NCI-H226 (cell line): ENCODE measurements at places on chromosomes 13 and 19.

GRCh38 chr13:83332751-83333150, 549.5 kb downstream of the SLITRK1 start:
- DNase-seq: no peak

DNA sequence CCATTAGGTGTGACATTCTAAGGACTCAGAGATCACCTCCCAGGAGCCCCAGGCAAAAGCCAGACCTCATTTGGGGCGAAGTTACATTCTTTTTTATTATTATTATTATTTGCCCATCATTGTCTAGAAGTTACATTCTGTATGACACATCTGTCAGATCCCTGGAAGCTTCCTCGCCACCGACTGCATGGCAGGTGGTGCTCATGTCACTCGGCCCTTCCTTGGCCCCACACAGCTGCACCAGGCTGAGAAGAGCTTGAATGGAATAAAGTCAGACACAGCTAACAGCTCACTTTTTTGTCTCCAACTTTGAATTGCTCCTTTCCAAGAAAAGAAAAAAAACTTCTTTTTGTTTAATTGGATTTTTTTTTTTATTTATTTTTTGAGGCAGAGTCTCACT, 41.4 kb upstream of the LDLR start:
- DNase-seq: no peak

DNA sequence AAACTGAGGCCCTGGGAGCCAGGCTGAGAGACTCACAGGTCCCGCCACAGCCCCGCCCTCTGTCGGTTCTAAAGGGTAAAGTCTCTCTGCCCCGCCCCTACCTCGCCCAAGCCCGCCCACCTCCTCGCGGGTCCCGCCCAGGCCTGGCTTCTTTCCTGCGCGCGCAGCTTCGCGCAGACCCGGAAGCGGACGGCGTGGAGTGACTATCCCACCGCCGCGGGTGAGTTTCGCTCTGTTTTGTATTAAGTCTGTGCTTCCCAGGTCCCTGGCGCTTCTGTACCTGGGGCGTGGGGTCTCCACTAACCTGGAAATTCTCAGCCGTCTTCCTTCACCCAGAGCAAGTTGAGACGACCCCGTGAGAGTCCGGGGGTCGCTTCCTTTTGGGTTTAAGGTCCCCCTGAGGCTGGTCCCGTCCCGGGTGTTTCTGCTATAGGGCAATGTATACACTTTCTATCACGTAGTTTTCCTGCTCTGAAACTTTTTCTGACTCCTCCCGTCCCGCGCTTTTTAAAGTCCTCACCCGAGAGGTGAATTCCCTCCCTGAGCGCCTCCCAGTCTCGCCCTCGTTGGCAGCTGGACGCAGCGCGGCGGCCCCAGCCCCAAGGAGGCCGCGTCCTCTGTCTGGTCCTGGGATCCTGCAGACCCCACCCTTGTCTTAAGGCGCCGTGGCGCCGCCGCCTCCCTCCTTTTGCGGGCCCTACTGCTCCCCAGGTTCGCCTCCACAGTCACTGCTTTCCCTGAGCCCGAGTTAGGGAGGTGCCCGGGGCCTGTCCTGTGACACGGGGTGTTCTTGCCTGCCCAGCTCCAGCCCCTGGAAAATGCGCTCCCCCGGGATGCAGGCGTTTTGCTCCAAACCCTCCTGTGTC, at the start of gene ZNF765:
Gene ZNF765, plus strand, starts transcription at position 176 of the 866 bp plus-strand sequence. CDS start 2,867 bp downstream, outside the sequence.
- peak; percentile 81 for DNase-seq

DNA sequence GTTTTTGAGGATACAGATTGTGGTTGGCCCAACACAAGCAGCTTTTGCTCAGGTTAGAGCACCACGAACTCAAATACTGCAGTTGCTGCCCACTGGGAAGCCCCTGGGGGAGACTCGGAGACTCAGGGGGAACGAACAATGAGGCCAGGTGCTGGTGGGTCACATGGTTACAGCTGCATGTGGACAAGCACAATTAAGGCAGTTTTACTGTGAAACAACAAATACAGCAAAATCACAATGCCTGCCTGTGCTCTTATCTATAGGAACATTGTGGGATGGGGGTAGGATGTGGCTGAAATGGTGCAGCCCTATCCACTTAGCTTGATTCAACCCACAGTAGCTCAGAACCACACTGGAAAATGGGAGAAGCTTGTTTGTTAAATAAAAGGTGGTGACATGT, 119.7 kb upstream of the SPATA13 start:
- no peak for DNase-seq

DNA sequence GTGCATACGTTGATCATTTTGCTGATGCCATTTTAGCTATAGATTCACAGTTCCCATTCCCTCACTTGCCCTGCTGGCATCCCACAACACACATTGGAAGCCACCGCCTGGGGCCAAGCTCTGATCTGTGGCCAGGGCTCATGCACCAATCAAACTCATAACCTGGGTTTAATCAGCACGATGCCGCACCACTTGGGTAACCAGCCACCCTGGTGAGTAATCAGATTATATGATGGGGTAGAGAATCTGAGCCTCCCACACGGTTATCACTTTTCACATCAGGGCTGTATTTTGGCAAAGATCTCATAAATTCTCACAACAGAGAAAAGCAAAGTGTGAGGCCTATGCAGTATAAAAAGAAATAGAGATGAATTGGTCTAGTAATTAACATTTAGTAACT, 66.0 kb upstream of the TNFRSF19 start:
- DNase-seq: peak; percentile 76

- DNase-seq: no peak
Measured at GRCh38 chr13:88761145-88761544, 1090.0 kb downstream of the SLITRK5 start.

GRCh38 chr19:55161571-55162322, 4.2 kb upstream of the TNNI3 start:
- no peak for DNase-seq

DNA sequence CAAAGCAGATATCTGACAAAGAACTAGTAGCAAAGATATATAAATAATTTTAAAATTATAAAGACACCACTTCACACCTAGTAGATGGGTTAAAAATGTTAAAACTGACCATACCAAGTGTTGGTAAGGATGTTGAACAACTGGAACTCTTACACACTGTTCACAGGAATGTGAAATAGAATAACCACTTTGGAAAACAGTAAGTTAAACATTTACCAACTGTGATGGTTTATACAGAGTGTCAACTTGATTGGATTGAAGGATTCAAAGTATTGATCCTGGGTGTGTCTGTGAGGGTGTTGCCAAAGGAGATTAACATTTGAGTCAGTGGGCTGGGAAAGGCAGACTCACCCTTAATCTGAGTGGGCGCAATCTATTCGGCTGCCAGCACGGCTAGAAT, 19.2 kb downstream of the UTP14C start:
- no peak for DNase-seq

GRCh38 chr13:40311356-40312101, 354.9 kb downstream of the FOXO1 start:
- DNase-seq: no peak

- DNase-seq: no peak
Measured at GRCh38 chr19:54042989-54043388, 20.7 kb downstream of the VSTM1 start.

DNA sequence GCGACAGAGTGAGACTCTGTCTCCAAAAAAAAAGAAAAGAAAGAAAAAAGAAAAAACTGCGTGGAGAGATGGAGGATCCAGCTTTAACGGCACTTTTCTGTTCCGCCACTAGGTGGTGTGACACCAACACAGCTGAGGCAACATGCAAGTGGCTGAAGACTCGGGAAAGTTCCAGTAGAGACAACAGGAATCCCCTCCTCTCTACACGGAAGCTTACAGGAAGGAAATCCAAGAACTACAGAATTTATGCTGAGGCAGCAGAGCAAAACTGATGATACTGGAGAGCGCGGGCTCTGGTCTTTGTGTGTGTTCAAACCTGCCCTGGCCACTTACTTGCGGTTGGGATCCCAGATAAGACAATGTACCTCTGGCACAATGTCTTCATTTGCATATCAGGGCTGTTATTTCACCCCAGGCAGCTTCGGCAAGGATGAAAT, 9.9 kb downstream of the RANBP3 start:
- peak; percentile 50 for DNase-seq

- no peak for DNase-seq
Measured at GRCh38 chr19:31255831-31256592, 93.2 kb downstream of the TSHZ3 start.

DNA sequence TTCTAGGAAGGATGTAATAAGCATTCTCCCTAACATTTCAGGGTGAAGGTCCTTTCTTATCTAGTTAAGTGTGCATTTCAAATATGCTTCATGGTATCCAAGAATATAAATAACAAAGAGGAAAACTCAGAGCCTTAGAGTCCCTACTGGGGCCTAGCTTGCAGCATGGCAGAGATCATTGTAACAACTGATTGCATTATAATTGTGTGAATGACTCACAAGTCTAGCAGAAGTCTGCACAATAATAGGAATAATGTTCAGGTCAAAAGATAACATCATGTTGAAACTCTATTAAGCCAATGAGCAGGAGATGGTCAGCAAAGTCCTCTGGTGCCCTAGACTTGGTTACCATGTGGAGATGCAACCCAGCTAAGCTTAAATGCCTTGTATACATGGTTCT, 3.4 kb downstream of the POSTN start:
- DNase-seq: peak; percentile 53

- no peak for DNase-seq
Measured at GRCh38 chr13:39414339-39414738, 188.7 kb downstream of the LHFPL6 start.

- DNase-seq: no peak
Measured at GRCh38 chr13:21123956-21124355, 52.4 kb downstream of the SKA3 start.

DNA sequence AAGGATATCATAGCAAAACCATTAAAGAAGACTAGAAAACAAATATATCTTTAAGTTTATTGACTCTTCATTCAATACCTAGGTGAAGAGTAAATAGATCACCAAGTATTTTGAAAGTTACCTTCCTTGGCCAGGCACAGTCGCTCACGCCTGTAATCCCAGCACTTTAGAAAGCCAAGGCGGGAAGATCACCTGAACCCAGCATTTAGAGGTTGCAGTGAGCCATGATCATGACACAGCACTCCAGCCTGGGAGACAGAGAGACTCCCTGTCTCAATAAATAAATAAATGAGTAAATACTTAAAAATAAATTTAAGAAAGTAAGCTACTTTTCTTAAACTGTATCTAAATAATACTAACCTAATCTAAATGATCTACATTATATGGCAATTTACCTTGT, 8.9 kb upstream of the WBP4 start:
- no peak for DNase-seq

DNA sequence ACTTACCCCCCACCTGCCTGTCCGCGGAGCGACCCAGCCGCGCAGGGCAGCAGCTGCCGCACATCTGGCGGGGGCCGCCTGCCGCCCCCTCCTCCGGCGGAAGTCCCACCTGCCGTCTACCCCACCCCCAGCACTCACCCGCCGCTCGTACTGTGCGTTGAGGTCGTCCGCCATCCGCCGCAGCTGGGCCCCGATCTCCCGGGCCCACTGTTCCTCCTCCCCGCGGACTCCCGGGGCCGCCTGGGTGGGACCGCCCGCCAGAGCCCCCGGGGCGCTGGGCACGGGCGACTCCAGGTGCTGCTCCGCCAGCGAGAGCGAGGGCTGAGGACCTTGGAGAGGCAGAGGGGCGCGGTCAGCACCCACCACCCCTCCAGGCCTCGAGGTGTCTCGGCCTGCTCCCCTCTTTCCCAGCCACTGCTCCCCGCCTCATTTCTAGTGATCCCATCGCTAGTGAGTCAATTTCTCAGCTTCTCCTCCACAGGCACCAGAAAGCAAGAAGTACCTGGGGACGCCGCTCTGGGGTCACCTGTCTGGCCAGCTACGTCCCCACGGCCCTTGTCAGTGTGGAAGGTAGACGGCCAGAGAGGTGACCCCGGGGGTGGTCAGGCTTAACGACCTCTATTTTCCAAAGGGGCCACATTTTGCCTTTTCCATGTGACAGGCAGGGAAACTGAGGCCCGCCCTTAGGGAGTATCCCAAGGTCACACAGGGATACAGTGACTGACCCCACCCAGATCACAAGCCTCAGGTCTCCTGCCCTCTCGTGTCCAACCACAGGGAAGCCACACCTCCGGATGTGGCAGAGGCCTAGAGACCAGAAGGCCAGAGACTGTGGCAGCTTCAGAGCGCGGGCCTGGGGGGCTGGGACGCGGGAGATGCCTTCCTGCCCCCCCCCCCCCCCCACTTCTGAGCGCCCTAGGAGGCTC, 4.3 kb downstream of the BBC3 start:
- DNase-seq: peak; percentile 81

GRCh38 chr13:79901336-79901735, 420.4 kb downstream of the NDFIP2 start:
- no peak for DNase-seq

- DNase-seq: no peak
Measured at GRCh38 chr13:46665633-46666482, 112.9 kb downstream of the LRCH1 start.

GRCh38 chr13:51659276-51660127, 75.2 kb downstream of the WDFY2 start:
- no peak for DNase-seq
